Heart right ventricle (tissue), 16 donors: ENCODE measurements at places on chromosomes 13 and 19. TPM values are rescaled to one million over a fixed set of nuclear protein-coding genes. Genes with fewer than 3 reads are reported as not detected.

- H3K36me3 ChIP-seq = no peaks in the 10 kb centered on the region
- H3K27ac ChIP-seq = no peak overlapping the region
- DNase-seq = no peak
- H3K27me3 ChIP-seq = peaks cover 5% of the 10 kb centered on the region
These were observed 25.7 kb downstream of the SLC8A2 start for GRCh38 chr19:47445937-47446402.

DNA sequence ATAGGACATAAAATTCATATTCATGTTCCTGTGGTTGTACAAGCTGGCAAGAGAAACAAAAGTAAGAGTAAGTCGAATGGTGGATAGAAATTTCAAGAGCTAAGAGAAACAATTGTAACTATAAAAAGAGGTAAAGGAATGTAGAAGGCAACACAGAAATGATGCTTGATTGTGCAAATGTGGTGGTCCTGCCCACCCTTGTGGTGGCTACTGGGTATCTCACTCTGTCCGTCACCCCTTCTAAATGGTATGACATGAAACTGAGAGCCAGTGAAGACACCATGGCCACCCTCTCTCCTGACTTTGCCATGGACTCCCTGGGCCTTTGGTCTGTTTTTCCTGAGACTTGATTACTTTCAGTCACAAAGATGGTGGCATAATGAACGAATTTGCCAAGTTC lies 925.9 kb upstream of the SLITRK6 start:
- H3K27ac ChIP-seq = no peak overlapping the region
- no peaks in the 10 kb centered on the region for H3K27me3 ChIP-seq
- H3K4me1 ChIP-seq = no peaks in the 10 kb centered on the region
- H3K4me3 ChIP-seq = no peak overlapping the region
- H3K36me3 ChIP-seq = no peaks in the 10 kb centered on the region

GRCh38 chr19:42313840-42314755 lies 989 bp downstream of the TMEM145 start:
- H3K4me3 ChIP-seq = peak overlapping the region; percentile 59
- H3K36me3 ChIP-seq = no peaks in the 10 kb centered on the region
- no peaks in the 10 kb centered on the region for H3K4me1 ChIP-seq
- no peak overlapping the region for H3K27ac ChIP-seq
- H3K27me3 ChIP-seq = peaks cover 29% of the 10 kb centered on the region

DNA sequence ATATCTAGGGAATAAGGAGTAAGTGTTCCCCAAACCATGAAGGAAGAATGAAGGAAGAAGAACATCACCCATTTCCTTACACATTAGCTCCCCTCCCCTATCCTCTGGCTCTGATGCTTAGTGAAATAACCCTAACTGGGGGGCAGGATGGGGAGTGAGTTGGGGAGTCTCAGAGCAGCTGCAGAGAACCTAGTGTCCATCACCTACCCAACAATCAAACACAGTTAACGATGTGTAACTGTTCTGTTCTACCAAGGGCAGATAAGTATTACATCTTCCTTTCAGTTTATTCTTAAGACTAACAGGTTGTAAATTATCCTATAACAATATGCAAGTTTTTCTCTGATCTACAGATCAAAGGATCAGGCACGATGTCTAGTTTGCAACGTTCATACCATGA lies 12.8 kb downstream of the ELF1 start:
- no peaks in the 10 kb centered on the region for H3K27me3 ChIP-seq
- H3K4me1 ChIP-seq = no peaks in the 10 kb centered on the region
- no peak overlapping the region for H3K27ac ChIP-seq
- H3K36me3 ChIP-seq = no peaks in the 10 kb centered on the region
- H3K4me3 ChIP-seq = no peak overlapping the region

GRCh38 chr19:12085074-12085818 lies 20.7 kb downstream of the ZNF844 start:
- DNase-seq = no peak
- H3K36me3 ChIP-seq = peaks cover 2% of the 10 kb centered on the region
- no peak overlapping the region for H3K27ac ChIP-seq
- no peaks in the 10 kb centered on the region for H3K27me3 ChIP-seq
- H3K4me1 ChIP-seq = no peaks in the 10 kb centered on the region

- H3K27ac ChIP-seq = peak overlapping the region; percentile 95
- H3K27me3 ChIP-seq = no peaks in the 10 kb centered on the region
- H3K4me3 ChIP-seq = peak overlapping the region; percentile 96
- no peaks in the 10 kb centered on the region for H3K36me3 ChIP-seq
- H3K4me1 ChIP-seq = peaks cover 38% of the 10 kb centered on the region
- no peak for DNase-seq
These were observed 3.7 kb downstream of the COL4A2 start for GRCh38 chr13:110310541-110311442.

GRCh38 chr19:52244021-52244420 lies 25.4 kb upstream of the ZNF766 start:
- no peaks in the 10 kb centered on the region for H3K4me1 ChIP-seq
- H3K27me3 ChIP-seq = no peaks in the 10 kb centered on the region
- no peak overlapping the region for H3K4me3 ChIP-seq
- H3K36me3 ChIP-seq = no peaks in the 10 kb centered on the region

DNA sequence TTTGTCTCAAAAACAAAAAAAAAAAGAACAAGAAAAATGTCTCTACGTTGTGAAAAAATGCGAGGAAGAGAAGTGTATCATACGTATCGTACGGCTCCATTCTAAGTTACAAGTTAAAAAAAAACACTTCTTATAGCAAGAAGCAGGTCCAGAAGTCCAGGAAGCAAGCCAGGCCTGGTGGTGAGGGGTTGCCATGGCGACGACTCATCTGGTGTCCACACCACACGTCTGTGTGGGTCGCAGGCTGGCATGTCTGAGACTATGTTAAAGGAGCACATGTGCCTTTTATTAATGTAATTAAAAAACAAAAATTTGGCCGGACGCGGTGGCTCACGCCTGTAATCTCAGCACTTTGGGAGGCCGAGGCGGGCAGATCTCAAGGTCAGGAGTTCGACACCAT lies 5.9 kb downstream of the MED16 start:
- H3K27me3 ChIP-seq = no peaks in the 10 kb centered on the region
- peaks cover 74% of the 10 kb centered on the region for H3K36me3 ChIP-seq
- no peak overlapping the region for H3K27ac ChIP-seq
- peaks cover 9% of the 10 kb centered on the region for H3K4me1 ChIP-seq

GRCh38 chr19:29694669-29695627 lies 20.1 kb downstream of the C19orf12 start:
- peak; percentile 85 for DNase-seq
- no peaks in the 10 kb centered on the region for H3K27me3 ChIP-seq
- peaks cover 3% of the 10 kb centered on the region for H3K4me1 ChIP-seq
- no peaks in the 10 kb centered on the region for H3K36me3 ChIP-seq

- no peak overlapping the region for H3K27ac ChIP-seq
- H3K36me3 ChIP-seq = peaks cover 3% of the 10 kb centered on the region
- DNase-seq = no peak
- H3K27me3 ChIP-seq = peaks cover 5% of the 10 kb centered on the region
These were observed 9.2 kb upstream of the EHD2 start for GRCh38 chr19:47704024-47704423.

GRCh38 chr19:13461536-13461935 lies 44.7 kb downstream of the CACNA1A start:
- H3K36me3 ChIP-seq = no peaks in the 10 kb centered on the region
- peaks cover 26% of the 10 kb centered on the region for H3K27me3 ChIP-seq
- H3K27ac ChIP-seq = no peak overlapping the region
- H3K4me1 ChIP-seq = no peaks in the 10 kb centered on the region

DNA sequence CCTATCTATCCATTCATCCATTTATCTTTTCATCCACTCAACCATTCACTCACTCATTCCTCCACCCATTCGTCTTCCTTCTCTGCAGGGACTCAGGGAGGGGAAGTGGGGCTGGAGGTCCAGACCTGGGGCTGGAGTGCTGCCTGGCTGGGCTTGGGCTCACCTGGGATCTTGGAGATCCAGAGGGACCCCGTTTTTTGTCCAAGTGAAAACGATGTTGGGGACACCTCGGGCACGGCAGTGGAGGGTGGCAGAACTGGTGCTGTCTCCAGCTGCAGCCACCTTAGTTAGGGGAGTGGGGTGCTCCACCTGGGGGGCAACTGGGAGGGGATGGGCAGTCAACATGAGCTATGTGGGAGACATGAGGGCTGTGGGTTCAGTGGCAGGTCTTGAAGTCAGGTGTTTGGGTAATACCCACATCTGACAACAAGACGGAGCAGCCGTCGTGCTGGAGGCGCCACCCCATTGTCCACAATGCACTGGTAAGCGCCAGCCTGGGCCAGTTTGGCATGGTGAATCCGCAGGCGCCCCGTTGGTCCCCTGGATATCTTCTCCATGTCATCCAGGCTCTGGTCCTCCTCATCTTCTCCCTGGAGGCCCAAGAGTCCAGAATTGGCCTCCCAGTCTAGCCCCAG lies 10.2 kb downstream of the NPHS1 start:
- no peak overlapping the region for H3K27ac ChIP-seq
- H3K27me3 ChIP-seq = peaks cover 54% of the 10 kb centered on the region
- H3K36me3 ChIP-seq = no peaks in the 10 kb centered on the region
- H3K4me1 ChIP-seq = peaks cover 12% of the 10 kb centered on the region

GRCh38 chr13:109309625-109310363 lies 476.6 kb downstream of the IRS2 start:
- no peaks in the 10 kb centered on the region for H3K4me1 ChIP-seq
- no peak for DNase-seq
- H3K27me3 ChIP-seq = no peaks in the 10 kb centered on the region
- no peaks in the 10 kb centered on the region for H3K36me3 ChIP-seq
- no peak overlapping the region for H3K27ac ChIP-seq

DNA sequence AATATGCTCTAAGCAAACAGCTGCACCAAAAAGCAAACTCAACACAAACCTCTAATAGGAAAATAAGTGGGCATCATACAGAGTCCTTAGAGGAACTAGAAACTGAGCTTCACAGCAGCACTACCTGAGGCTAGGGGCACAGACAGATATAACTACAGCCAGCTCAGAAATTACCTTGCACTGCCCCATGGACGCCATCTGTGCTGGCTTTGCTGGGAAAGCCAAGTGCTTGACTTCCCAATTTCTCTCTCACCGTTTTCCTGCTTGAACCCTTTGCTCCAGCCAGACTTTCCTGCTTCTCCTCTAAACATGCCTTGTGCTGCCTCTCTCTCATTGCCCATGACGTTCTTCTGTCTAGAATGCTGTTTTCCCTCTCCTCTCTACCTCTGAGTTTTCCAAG lies 29.3 kb downstream of the MTUS2 start:
- no peak overlapping the region for H3K4me3 ChIP-seq
- H3K36me3 ChIP-seq = no peaks in the 10 kb centered on the region
- H3K4me1 ChIP-seq = no peaks in the 10 kb centered on the region
- no peaks in the 10 kb centered on the region for H3K27me3 ChIP-seq
- DNase-seq = no peak

DNA sequence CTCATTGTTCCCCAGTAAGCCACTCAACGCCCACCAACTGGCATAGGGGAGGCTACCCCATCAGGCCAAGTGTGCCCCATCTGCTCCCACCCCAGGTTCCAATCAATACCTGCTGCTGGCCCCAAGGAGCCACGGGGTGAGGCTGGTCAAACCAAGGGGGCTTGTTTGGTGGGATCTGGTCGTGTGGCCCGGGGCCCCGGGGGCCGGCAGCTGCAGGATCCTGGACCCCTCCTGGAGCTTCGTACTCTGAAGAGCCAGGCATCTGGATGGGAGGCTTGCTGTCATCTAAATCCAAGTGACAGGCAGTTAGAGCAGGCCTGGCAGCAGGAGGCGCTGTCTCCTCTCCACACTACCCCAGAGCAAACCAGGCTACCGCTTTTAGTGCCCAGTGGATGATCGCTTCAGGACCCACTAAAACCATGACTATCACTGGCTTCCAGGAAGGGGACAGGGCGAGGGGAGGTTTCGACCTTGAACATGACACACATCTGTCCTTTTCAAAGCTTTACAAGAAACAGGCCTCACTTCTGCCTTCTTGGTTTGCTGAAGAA lies 14.2 kb downstream of the CHERP start:
- peaks cover 83% of the 10 kb centered on the region for H3K36me3 ChIP-seq
- no peaks in the 10 kb centered on the region for H3K4me1 ChIP-seq
- DNase-seq = no peak
- no peak overlapping the region for H3K4me3 ChIP-seq
- H3K27ac ChIP-seq = no peak overlapping the region

GRCh38 chr13:46160065-46160464 lies 21.9 kb downstream of the LCP1 start:
- no peak overlapping the region for H3K27ac ChIP-seq
- peaks cover 2% of the 10 kb centered on the region for H3K27me3 ChIP-seq
- no peak for DNase-seq
- no peak overlapping the region for H3K4me3 ChIP-seq
- no peaks in the 10 kb centered on the region for H3K4me1 ChIP-seq
- H3K36me3 ChIP-seq = no peaks in the 10 kb centered on the region

GRCh38 chr19:38684078-38684861 lies 36.8 kb downstream of the ACTN4 start:
- H3K4me3 ChIP-seq = no peak overlapping the region
- DNase-seq = no peak
- H3K27me3 ChIP-seq = no peaks in the 10 kb centered on the region
- H3K4me1 ChIP-seq = peaks cover 98% of the 10 kb centered on the region

DNA sequence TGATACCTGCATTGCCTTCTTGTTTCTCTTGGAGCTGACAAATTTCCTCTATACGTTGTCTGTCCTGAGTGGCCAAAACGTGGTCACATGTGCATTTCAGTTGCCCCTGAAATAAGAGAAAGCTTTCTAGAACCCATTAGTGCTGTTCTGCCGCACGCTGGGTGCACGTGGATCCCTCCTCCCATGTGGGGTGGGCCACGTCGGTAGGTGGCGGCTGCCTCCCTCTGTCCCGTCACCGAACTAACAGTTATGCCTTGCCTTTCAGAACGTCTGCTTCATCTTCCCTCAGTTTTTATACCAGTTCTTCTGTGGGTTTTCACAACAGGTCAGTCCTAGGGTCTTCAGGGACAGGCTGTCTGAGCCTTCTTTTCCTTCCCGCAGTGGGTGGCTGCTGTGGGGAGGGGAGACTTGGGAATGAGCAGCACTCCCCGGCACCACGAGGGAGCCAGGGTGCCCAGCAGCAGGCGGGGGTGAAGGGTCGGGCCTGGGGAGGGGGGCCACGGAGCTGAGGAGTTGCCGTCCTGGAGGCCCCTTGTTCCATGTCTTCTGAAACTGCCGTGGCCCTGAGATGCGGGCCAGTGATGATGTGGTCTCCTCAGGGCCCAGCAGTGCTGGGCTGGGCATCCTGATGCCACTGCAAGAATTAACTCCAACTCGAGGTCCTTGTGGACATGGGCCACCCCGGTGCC lies 109.7 kb upstream of the MCF2L start:
- H3K27me3 ChIP-seq = no peaks in the 10 kb centered on the region
- H3K4me3 ChIP-seq = no peak overlapping the region
- H3K27ac ChIP-seq = no peak overlapping the region
- no peaks in the 10 kb centered on the region for H3K4me1 ChIP-seq
- DNase-seq = no peak
- H3K36me3 ChIP-seq = peaks cover 83% of the 10 kb centered on the region

Gene GFY
- polyA plus RNA-seq = not detected

Gene TMEM272
- 0.37 TPM for polyA plus RNA-seq

Gene IQCN
- 7.8 TPM for polyA plus RNA-seq

Gene SLC17A7
- polyA plus RNA-seq = 0.88 TPM

Gene CLEC4G
- 0.73 TPM for polyA plus RNA-seq

Gene ZNF20
- 1.6 TPM for polyA plus RNA-seq

Gene CD37
- polyA plus RNA-seq = 3.5 TPM

Gene CAMSAP3
- polyA plus RNA-seq = 0.37 TPM

Gene ALKBH7
- 108 TPM for polyA plus RNA-seq

Gene DOHH
- polyA plus RNA-seq = 13.2 TPM

Gene CDC37
- polyA plus RNA-seq = 217 TPM

Gene ICAM4
- polyA plus RNA-seq = 0.73 TPM

Gene NKPD1
- 0.07 TPM for polyA plus RNA-seq

Gene CPAMD8
- 11.0 TPM for polyA plus RNA-seq
